ENCODE measurements at places on chromosomes 3 and 15. TPM values are rescaled to one million over a fixed set of nuclear protein-coding genes. Genes with fewer than 3 reads are reported as not detected.

DNA sequence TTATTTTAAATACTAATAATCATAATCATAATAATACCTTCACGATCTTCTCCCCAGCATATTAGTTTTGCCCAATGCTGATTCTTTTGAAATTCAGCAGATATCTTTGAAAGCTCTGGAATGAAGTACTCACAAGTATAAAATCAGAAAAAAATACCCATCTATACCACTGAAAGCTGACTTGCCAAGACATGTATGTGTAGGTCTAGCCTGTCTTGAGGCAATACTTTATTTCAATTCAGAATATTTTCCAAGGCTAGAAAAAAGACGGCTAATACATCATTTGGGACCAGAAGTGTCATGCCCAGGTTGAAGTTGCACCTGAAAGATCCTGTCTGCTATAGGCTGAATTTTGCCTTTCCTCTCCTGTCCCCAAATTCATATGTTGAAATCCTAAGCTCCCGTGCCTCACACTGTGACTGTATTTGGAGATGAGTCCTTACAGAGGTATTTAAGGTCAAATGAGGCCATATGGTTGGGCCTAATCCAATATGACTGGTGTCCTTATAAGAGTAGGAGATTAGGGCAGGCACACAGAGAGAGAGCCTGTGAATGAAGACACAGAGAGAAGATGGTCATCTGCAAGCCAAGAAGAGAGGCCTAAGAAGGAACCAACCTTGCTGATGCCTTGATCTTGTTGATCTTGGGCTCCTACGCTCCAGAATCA is 255.9 kb upstream of the CMC1 start:
- H3K4me1 ChIP-seq, result no peaks in the 10 kb centered on the region
- H3K27ac ChIP-seq, result no peak overlapping the region
- H3K4me3 ChIP-seq, result no peak overlapping the region
- H3K27me3 ChIP-seq, result no peaks in the 10 kb centered on the region
- H3K36me3 ChIP-seq, result no peaks in the 10 kb centered on the region
- DNase-seq, result no peak

Gene HRG
- polyA plus RNA-seq, result not detected

DNA sequence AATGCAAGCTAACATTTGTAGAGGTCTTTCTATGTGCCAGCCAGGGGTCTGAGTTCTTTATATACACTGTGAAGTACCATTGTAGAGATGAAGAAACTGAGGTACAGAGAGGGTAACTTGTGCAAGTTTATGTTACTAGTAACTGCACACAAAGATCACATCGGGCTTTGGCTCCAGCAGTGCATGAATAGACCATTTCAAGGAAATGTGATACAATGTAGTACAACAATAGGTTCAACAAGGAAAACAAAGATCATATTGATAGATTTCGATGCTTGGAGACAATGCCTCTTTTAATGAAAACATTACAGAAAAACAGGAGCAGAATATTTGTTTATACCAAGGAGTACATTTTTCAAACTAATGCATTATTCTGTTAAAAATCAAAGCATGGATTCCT is 115.3 kb downstream of the POLR2M start:
- H3K4me1 ChIP-seq, result no peaks in the 10 kb centered on the region
- H3K36me3 ChIP-seq, result no peaks in the 10 kb centered on the region
- no peak overlapping the region for H3K27ac ChIP-seq
- DNase-seq, result no peak
- H3K4me3 ChIP-seq, result no peak overlapping the region
- H3K27me3 ChIP-seq, result peaks cover 6% of the 10 kb centered on the region

GRCh38 chr15:61459785-61460707 is 230.9 kb upstream of the RORA start:
- no peak overlapping the region for H3K4me3 ChIP-seq
- H3K27me3 ChIP-seq, result no peaks in the 10 kb centered on the region
- H3K4me1 ChIP-seq, result peaks cover 8% of the 10 kb centered on the region

GRCh38 chr3:112847692-112848091 is 1.0 kb upstream of the CD200R1L start:
- no peak for DNase-seq
- H3K4me1 ChIP-seq, result no peaks in the 10 kb centered on the region
- no peak overlapping the region for H3K4me3 ChIP-seq
- no peaks in the 10 kb centered on the region for H3K27me3 ChIP-seq

Gene ANKUB1
- polyA plus RNA-seq, result not detected

Gene KBTBD12
- not detected for polyA plus RNA-seq

Gene P4HTM
- polyA plus RNA-seq, result 21.0 TPM

GRCh38 chr3:186949281-186949982 is 19.1 kb downstream of the ST6GAL1 start:
- no peak for DNase-seq
- no peaks in the 10 kb centered on the region for H3K4me1 ChIP-seq
- H3K27me3 ChIP-seq, result no peaks in the 10 kb centered on the region
- H3K4me3 ChIP-seq, result no peak overlapping the region
- no peaks in the 10 kb centered on the region for H3K36me3 ChIP-seq

GRCh38 chr3:148922467-148922866 is 57.4 kb downstream of the CPA3 start:
- H3K4me1 ChIP-seq, result peaks cover 2% of the 10 kb centered on the region
- no peak overlapping the region for H3K27ac ChIP-seq
- no peaks in the 10 kb centered on the region for H3K27me3 ChIP-seq
- H3K36me3 ChIP-seq, result no peaks in the 10 kb centered on the region
- H3K4me3 ChIP-seq, result no peak overlapping the region

Data from SK-N-SH (cell line).